Effector memory CD4-positive, alpha-beta T cell (primary cell): ENCODE measurements at places on chromosomes 2 and 18.

- no peak for DNase-seq
Observed at GRCh38 chr18:31065036-31065773, 22.7 kb upstream of the DSC3 start.

GRCh38 chr2:82993609-82994008 lies 1465.5 kb downstream of the SUCLG1 start:
- DNase-seq = no peak

DNA sequence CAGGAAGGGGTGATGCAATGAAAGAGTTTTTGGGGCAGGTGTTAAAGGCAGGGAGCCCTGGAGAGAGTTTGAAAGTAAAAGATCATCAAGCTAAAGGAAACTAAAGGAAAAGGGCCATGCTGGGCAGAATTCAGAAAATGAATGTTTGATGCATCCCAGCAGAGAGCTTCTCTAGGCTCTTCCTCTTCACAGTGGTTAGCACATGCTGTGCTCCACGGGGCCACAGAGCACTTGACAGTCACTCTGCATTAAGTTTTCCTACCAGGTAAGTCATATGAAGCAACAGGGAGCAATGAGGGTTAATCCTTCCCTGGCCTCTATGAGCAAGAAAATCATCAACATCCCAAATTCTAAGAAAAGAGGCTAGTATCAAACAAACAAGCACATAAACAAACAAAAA lies 895.2 kb downstream of the TRIB2 start:
- DNase-seq = no peak

DNA sequence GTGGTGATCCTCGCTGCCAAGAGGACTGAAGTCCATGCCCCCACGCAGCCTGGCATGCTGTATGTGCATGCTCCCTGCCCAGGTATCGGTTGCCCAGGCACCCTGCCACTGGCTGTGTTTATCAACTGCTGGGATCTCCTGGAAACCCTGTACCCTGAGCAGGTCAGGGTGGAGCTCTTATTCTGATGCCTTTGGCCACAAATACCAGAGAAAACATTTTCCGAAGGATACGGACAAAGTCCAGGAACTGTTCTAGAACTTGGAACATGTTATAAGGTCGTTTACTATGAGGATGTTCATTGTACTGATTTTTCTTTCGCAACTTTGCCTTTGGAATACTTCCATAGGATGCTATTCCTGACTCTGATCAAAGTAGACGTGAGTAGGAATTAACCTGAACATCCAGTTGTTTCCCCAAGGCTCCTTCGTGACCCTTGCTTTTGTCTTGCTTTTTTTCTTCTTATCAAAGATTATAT lies 55.2 kb downstream of the TMEM17 start:
- no peak for DNase-seq

DNA sequence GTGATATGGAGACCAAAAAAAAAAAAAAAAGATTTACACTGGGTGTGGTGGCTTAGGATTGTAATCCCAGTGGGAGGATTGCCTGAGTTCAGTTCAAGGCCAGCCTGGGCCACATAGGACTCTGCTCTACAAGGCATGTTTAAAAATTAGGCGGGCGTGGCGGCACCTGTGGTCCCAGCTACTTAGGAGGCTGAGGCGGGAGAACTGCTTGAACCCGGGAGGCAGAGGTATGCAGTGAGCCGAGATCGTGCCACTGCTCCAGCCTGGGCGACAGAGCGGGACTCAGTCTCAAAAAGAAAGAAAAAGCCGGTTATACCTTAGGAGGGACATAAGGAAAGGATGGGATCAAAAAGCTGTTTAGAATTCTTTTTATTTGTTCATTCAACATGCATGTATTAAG lies 707 bp upstream of the SPDYA start:
- no peak for DNase-seq

DNA sequence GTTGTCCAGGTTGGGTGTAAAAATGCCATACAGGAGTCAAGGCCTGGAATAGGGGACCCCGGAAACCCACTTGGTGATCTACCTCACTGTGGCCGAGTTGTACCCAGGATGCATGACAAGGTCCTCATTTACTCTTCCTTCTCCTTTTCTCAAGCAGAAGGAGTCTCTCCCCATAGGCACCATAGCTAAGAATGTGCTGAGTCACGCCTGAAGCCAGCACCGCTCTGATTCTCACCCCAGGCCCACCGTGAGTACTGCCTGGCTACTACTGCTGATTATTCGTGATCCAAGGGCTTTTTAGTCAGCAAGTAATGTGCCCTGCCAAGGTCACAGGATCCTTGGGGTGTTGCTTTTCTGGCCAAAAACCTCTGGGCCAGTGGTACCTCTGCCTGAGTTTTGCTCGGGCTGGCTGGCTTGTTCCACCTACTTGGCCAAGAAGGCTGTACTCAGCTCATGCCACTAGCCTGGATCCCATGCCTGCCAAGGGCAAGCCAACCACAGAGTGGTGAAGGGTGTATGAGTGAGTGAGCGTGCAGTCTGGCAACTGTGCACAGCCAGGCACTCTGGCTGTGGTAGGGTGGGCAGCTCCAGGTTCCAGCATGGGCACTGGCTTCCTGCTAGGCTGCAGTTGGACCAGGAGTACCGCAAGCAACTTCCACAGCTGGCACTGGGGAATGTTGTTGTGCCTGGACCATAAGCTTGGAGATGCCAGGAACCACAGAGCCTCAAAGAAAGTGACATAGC lies 650.1 kb upstream of the VRK2 start:
- no peak for DNase-seq

DNA sequence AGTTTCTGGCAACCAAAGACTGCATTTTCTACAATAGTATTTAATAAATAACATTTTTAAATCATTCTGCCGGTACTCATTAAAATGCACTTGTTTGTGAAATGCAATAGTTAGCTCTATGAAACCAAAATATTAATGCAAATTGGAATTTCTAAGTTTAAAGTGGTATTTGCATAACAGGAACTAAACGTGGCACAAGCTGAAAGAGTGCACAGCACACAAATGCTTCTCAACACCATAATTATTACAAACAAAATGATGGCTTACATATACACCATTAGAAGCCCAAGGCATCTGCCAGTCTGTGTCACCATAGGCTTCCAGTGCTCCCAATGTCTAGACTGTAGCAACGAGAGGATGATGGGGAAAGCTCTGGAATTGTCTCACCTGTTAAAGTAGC lies 280.5 kb downstream of the TCF4 start:
- no peak for DNase-seq
